ENCODE measurements at places on chromosomes 2 and 18.

- no peak for DNase-seq
Observed at GRCh38 chr2:4528773-4529172, 825.4 kb downstream of the DCDC2C start.

- no peak for DNase-seq
Observed at GRCh38 chr2:201448061-201448460, 3.2 kb downstream of the TRAK2 start.

- no peak for DNase-seq
Observed at GRCh38 chr2:172223601-172224054, 120.9 kb upstream of the DLX2 start.

- DNase-seq: no peak
Observed at GRCh38 chr2:240348522-240348921, 86.9 kb upstream of the GPC1 start.

DNA sequence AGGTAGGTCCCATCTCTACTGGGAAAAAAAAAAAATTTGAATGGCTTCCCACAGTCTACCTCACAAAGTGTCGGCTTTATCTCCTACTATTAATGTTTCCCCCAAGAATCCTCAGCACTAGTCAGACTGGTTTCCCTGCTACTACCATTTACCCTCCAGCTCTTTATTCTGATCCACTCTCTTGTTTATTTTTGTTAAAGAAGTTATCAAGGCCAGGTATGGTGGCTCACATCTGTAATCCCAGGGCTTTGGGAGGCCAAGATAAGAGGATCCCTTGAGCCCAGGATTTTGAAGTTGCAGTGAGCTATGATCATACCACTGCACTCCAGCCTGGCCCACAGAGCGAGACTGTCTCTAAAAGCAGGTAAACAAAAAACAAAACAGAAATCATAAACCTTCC lies 1275.3 kb downstream of the LRP1B start:
- no peak for DNase-seq

DNA sequence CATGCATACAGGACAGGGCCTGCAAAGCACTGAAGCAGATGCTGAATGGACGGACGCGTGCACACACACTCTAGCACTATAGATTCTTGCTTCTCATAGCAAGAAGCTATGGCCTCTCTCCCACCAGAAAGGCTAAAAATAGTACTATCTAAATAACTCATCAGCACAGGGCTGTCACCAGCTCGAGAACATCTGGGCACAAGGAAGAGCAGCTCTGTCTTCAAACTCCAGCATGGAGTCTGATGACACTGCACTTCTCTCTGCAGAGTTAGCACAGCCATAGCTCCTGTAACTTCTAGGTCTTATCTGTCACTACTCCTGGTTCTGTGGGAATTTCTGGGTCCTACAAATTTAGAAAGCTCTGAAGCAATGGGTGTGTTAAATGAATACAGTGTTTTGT lies 123.5 kb downstream of the MYO5B start:
- DNase-seq: no peak
